ENCODE measurements at places on chromosomes 11 and 22.

- DNase-seq: no peak
These were observed 199.5 kb downstream of the AASDHPPT start for GRCh38 chr11:106276859-106277436.

DNA sequence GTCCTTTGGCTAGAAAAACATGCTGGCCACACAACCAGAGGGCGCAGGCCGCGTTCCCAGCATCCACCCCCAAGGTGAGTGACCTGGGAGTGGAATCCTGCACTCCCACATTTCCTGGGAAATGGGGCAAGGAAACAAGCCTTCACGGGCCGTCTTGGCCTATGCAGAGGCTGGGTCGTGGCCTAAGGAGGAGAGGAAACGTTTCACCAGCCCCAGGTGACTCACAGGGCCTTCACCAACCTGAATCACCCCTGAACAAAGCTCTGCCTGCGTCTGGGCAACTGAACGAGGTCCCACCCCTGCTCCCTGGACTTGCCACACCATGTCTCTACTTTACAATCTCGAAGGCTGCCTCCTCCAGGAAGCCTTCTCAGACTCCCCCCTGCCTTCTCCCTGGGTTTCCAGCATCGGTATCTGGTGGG, 13.2 kb downstream of the MYH9 start:
- no peak for DNase-seq

- no peak for DNase-seq
These were observed 1.2 kb downstream of the TSPO start for GRCh38 chr22:43152357-43153071.

DNA sequence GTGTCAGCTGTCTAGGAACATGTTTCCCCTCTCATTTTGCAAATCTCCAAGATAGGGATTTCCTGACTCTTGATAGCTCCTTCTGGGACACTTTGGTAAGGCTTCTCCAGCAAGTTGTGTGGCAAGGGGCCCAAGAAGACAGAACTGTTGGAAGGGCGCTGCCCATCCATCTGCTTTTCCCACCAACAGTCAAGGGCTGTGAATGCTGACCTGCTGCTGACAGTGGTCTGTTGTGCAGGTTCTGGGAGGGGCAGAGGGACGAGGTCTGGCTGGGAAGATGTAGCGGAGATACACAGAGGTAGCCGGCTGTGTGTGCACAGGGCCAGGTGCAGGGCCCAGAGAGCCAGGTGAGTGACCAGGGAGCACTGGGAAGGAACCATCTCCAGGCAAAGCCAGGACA, 12.2 kb downstream of the BCR start:
- no peak for DNase-seq

- DNase-seq: no peak
These were observed 70.5 kb upstream of the FAT3 start for GRCh38 chr11:92154110-92154509.

DNA sequence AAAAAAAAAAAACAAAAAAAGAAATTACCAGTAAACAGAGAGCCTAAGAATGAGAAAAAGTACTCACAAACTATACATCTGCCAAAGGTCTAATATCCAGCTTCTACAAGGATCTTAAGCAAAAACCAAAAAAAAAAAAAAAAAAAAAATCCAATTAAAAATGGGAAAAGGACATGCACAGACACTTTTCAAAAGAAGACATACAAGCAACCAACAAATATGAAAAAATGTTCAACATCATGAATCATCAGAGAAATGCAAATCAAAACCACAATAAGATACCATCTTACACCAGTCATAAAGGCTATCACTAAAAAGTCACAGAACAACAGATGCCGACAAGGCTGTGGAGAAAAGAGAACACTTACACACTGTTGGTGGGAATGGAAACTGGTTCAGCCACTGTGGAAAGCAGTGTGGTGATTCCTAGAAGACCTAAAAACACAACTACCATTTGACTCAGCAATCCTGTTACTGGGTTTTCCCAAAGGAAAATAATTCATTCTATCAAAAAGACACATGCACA, 18.3 kb downstream of the MS4A6A start:
- DNase-seq: no peak

DNA sequence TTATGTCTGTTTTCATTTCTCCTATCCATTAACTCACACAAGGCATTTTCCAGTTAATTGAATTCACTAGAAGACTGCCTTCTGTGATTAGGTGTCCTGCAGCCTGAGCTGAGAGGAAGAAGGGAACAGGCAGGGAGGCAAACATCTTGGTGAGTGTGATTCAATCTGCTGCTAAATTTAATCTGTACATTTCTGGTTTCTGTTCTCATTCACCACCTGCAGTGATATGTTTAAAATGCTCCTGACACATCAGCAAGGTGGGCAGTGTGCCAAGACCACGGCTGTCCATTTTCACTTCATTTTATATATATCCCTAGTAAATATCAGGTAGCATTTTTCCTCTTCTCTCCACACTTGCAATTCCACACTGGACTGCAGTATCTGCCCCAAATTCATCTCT, 416.5 kb downstream of the TMEM135 start:
- no peak for DNase-seq

DNA sequence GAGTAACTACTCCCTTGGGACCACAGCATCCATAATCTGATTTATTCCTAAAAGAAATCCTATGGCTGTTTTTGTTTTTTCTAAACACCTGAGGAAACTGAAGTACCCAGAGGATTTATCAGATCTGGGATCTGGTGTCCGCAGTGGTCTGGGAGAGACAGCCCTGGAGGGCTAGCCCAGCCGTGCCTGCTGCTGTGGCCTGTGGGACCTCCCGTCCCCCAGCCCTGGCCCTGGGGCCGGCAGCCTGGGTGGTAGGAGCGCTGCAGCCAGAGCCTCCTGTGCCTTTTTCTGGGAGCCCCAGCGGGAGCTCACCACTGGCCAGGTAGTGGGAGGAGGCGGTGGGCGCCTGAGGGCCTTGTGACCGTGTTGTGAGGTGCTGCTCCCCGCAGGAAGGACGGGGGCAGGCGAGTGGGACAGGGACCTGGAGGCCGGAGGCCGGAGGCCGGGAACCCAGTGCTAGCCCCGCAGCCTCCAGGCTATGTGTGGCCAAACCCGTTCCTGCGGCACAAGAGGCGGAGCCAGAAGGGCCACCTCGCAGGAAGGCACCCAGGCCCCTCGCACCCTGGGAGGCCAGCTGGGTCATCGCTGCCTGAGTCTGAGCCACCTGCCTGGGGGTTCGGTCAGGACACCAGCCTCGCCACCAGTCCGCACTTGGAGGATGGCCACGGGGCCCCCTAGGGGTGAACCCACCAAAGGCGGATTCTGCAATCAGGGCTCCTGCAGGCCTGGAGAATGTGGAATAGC, 18.2 kb upstream of the C11orf96 start:
- no peak for DNase-seq
